ENCODE measurements at places on chromosomes 4 and X.

GRCh38 chr4:123846561-123846960 is 450.0 kb downstream of the SPRY1 start:
- no peak for DNase-seq

DNA sequence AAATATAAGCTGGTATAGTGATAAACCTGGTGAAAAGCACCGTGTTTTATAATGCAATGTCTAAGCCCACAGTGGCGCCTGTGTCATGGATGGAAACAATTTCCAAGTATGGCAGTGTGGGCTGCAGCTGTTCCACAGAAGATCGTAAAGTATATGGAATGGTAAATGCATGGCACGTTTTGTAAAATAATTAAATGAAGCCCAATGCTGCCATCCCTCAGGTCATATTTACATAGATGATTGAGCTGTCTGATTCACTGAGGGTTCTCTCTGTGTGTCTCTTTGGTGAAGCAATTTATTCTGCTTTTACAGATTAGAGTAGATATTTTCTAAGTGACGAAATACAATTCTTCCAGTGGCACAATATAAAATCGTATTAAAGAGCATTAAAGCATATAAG is 164.8 kb downstream of the ASMT start:
- DNase-seq = no peak

GRCh38 chr4:41602886-41603498 is 65.0 kb downstream of the LIMCH1 start:
- no peak for DNase-seq

DNA sequence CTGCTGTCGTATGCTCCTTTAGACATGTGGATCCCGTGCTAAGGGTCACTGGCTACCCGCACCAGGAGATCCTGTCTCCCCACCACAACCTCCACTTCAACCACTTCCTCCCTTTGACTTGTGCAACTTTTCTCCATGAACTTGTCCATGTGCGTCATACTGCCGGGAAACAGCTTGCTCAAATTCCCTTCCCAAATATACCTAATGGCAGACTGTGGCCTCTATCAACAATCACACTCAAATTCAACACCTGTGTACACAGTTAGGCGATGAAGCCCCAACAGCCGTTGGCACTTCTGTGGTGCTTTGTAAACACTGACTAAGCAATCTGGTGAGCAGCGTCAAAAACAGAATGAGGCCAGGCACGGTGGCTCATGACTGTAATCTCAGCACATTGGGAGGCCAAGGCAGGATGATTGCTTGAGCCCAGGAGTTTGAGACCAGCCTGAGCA is 49.5 kb downstream of the CD99L2 start:
- no peak for DNase-seq

GRCh38 chr4:155640751-155641150 is 25.9 kb upstream of the GUCY1A1 start:
- DNase-seq = no peak

- no peak for DNase-seq
These were observed 409.8 kb upstream of the GALNT7 start for GRCh38 chr4:172758586-172759340.

DNA sequence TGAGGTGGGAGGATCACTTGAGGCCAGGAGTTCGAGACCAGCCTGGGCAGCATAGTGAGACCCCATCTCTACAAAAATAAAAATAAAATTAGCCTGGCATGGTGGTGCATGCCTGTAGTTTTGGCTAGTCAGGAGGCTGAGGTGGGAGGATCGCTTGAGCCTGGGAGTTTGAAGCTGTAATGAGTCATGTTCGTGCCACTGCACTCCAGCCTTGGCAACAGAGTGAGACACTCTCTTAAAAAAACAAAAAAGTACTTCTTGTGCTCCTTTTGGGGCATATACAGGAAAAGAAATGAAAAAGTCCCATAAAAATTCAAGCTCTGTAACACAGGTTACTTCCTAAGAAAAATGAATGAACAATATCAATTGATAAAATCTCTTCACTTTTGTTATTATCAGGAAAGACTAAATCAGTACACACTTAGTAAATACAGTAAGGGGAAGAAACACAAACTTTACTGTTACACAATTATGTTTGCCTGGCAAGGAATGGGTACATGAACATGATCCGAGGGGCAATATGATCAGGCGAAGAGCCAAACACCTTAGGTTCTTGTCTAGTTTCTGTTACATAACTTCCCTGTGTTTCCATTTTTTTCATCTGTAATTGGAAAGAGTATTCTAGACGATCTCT is 46.9 kb downstream of the CCDC158 start:
- DNase-seq = no peak

- DNase-seq = no peak
These were observed 312.8 kb downstream of the TENM3 start for GRCh38 chr4:182555997-182556418.

GRCh38 chrX:24333371-24333770 is 19.5 kb upstream of the SUPT20HL2 start:
- DNase-seq = no peak

DNA sequence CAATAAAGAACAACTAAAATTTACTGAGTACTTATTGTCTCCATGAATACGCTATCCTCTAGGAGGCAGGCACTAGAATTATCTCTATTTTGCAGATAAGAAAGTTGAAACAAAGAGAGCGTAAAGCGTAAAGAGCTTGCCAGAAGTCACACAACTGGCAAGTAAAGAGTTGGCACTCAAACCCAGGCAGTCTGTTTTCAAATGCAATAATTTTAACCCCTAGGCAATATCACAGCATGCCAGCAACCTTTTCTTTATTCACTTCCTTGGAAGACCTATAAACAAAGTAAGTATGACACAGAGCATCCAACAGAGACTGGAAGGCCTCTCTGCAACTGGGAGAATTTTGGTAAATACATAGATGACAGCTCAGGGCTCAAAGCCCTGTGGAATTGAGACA is 23.2 kb upstream of the AMELX start:
- DNase-seq = no peak

DNA sequence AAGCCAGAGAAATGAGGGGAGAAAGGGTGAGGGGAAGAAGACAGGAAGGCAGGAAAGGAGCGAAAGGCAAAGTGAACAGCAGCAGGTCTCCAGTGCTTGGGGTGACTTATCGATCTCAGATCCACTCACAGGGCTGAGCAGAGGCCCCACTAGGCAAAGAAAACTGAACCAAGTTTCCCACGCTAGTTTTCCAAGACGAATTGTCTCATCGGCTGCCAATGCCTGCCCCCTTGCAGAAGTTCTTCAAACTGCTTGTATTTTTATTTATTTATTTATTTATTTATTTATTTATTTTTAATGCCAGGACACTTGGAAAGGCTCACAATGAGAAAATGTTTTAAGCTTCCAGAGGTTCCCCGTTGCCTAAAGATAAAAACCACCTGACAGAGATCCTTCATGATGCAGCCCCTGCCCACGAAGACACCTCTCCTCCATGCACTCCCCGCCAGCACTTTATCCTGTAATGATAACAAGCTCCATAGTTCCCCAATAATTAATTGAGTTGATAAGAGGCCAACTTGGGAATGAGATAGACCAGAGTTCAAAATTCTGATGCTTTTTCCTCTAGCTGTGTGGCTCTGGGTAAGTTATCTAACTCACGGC is 43.2 kb downstream of the QDPR start:
- DNase-seq = no peak

DNA sequence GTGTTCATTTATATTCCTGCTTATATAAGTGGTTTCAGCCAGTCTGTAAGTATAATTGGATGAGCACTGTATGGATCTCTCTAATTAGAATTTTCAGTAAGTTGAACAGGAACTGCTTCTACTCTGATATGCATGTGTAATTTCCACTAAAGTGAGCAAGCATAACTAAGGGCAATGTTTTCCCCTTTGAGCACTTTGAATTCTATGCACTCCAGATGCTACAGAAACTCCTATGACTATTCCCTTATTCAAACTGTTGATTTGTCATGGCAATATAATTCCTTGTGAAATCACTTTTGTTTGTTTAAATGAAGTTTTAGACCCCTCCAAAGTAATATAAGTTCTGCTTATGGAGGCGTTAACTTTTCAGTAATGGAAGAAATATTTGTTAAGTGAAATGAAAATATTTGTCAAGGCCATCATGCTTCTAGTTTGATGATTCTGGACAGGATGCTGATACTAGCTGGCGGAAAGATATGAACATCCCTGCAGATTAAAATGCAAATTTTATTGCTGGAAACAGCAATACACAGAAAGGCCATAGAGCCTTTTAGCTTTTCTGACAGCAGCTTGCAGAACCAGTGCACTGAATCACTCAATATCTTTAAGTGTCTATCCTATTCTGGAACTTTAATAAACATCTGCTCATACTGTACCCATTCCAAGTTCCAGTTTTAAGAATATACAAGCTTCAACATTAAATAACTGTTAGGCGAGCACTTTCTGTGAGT is 1460.8 kb downstream of the RAPGEF2 start:
- DNase-seq = no peak

DNA sequence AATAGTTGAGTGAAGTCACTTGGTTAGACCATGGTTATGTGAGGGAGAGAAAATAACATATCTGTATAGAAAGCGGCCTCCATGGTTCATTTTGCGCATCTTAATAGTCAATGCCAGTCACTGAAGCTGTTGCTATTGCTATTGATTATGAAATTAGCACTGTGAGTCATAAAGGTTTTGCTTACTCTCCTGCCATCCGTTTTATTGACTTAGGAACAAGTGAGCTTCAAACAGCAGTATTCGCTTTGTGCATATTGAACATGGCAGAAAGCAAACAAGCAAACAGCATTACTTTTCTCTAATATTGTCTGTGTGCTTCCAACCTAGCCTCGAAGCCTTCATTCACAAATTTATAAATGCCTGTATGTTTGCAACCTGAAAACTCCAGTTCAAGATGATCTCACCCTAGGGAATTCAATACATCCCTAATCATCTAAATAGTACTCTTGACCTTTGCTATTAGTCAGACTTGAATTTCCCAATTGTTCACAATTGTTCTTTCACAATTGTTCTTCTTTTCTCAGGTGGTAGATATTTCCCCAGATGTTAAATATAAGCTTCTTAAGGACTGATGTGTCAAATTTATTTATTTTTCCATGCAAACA is 55.9 kb upstream of the GABRA2 start:
- DNase-seq = no peak

- no peak for DNase-seq
These were observed 220.4 kb upstream of the RADX start for GRCh38 chrX:106391284-106391911.

GRCh38 chr4:109332926-109333464 is 30.5 kb upstream of the COL25A1 start:
- DNase-seq = no peak

GRCh38 chr4:65669111-65670019 is 924 bp downstream of the EPHA5 start:
- no peak for DNase-seq

- DNase-seq = no peak
These were observed 108.7 kb upstream of the PAK3 start for GRCh38 chrX:110987292-110987691.

- DNase-seq = no peak
These were observed 456.1 kb downstream of the KCTD8 start for GRCh38 chr4:43992552-43992951.

- DNase-seq = no peak
These were observed 46.7 kb downstream of the DDX60L start for GRCh38 chr4:168433571-168433970.

DNA sequence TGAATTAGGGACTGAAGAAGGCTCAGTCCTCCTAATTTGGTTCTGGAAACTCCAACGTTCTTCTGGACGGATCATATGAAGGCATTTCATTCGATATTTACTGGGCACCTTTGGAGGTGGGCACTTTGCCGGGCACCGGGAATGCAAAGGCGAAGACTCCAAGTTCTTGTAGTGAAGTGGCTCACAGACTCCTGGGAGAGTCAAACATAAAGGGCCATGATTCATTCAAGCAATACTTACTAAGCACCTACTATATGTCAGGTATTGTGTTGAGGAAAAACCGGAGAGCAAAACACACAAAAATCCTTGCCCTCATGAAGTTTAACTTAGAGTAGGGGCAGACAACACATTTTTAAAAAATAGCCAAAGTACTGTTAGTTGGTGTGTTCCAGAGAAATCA is 17.0 kb upstream of the ERCC6L start:
- DNase-seq = no peak

DNA sequence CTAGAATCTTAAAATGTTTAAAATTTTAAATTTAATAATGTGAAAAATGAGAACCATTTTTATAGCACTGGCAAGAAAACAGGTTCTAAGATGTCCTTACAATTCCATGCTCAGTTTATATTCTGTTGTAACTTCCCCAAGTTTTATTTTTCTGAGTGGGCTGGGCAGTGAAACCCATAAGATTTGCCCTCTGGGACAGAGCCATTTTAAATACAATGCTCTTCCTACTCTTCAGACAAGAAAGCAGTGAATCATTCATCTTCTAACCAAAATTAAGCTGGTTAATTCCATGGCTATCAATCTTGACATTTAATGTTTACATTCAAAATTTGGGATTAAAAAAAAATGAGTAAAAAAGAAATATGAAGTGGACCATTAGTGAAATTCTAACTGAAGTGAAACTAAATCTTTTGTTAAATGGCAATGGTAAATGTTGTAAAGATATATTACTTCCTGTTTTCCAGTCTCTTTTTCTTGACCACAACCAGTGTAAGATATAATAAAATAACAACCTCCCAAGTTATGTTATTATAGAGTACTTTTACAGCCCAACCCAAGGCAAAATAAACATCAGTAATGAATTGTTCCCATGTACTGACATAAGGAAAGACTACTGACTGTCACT is 37.2 kb upstream of the PTPN13 start:
- DNase-seq = no peak

GRCh38 chrX:129493643-129494042 is 29.6 kb downstream of the SMARCA1 start:
- no peak for DNase-seq

DNA sequence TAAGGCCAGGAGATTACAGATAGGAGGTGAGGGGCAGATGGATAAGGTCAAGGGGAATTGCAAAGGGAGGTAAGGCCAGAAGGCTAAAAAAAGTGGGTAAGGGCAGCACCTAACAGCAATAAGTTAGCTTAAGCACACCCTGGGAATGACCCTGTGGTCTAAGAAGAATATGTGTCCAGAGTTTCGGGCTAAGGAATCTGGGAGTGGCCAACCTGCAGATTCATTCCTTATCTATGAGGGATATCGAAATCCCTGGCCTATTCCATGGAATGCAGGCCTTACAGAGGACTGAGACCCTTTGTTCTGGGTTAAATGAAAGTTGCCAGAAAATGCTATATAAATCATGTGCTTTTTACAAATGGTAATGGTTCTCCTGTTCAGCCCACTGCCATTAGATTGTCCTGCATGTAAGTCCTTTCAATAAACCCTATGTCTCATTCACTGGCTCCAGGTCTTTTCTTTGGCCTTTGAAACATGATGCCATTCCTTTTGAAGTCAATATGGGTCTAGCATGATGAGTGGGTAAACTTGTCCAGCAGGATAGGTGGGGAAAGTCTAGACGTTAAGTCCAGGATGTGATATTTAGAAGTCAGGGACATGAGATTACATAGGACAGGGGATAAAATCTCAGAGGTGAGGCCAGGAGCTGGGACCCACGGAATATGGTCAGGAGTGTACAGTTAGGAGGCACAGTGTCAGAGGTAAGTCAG is 226.2 kb downstream of the TACR3 start:
- DNase-seq = no peak

GRCh38 chr4:48212165-48212564 is 57.5 kb downstream of the TEC start:
- no peak for DNase-seq

- no peak for DNase-seq
These were observed 7.4 kb upstream of the HCCS start for GRCh38 chrX:11103751-11104150.
